ENCODE measurements at places on chromosomes 5 and 9.
A peak's percentile ranks its signal among the peaks of the same experiment; 100 is the strongest.

DNA sequence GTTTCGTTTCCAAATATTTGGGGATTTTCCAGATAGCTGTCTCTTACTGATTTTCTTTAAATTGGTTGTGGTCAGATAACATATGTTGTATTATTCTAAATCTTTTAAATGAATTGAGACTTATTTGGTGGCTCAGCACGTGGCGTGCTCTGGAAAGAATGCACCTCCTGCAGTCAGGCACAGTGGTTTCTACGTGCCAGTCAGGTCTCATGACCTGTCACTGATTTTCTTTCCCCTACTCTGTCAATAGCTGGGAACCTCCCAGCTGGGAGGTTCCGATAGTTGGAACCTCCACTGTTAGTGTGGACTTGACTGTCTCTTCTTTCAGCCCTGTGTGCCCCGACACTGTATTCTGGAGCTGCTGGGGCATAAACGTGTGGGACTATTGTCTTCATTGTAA is 27.6 kb downstream of the TRIP13 start:
- DNase-seq, result no peak

DNA sequence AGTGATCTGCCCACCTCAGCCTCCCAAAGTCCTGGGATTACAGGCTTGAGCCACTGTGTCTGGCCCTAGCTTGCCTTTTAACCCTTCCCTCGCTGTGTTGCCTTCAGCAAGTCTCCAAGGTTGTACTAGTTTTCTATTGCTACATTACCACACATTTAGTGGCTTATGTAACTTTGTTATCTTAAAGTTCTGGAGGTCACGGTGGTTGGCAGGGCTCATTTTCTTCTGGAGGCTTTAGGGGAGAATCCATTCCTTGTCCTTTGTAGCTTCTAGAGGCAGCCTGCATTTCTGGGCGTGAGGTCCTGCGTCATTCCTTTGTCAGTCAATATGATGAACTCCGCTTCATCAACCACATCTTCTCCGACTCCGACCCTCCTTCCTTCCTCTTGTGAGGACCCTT is 2.9 kb upstream of the PRRC2B start:
- DNase-seq, result no peak

DNA sequence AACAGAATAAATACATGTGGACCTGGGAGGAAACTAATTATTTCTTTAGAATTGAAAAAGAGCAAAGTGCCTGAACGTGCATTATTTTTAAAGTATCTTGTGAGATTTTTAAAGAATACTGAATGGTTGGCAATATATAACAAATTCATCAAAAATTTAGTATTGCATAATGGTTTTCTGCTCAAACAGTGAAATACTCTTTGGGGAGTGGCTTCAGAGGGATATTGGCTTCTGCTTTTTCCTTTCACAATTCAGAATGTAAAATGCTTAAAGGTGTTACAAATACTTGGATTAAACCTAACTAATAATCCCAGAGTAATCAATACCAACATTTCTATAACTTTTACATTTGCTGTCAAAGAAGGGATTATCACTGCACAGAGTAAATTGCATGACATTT is 379.3 kb upstream of the CHD1 start:
- DNase-seq, result no peak

GRCh38 chr9:21381448-21382339 is 3.5 kb downstream of the IFNA2 start:
- DNase-seq, result no peak

DNA sequence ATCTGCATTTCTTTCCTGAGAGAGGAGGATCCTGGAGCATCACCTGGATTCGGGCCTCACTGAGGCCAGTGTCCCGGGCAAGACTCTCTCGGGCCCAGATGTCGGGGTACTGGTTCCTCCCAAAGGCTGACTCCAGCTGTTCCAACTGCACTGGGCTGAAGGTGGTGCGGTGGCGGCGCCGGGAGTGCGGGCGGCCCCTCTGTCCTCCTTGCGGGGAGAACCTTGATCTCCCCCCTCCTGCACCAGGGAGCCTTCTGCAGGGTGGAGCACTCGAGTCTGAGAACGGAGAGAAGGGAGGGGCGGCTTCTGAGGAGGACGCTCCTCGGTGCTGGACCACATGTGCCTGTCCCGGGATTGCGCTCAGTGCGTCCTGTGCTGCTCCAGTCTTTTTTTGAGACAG is 2.0 kb downstream of the PROP1 start:
- no peak for DNase-seq

DNA sequence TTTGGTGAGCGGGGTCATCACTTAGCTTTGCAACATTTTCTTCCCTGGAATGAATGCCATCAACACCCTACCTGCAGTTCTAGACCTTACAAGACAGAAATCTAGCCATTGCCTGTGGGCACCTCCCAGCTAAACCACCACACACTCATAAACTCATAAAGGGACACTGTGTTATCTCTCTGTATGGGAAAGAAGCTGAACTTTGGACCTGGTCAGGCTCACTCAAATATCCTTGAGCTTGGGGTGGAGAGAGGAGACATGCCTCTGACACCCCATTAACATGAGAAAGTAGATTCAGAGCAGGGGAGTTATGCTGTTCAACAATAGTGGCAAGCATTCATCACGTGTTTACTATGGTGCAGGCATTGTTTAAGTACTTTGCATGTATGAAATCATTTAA is 205.6 kb downstream of the ZNF462 start:
- DNase-seq, result no peak

- no peak for DNase-seq
Observed at GRCh38 chr5:5788793-5789192, 366.3 kb downstream of the ICE1 start.

DNA sequence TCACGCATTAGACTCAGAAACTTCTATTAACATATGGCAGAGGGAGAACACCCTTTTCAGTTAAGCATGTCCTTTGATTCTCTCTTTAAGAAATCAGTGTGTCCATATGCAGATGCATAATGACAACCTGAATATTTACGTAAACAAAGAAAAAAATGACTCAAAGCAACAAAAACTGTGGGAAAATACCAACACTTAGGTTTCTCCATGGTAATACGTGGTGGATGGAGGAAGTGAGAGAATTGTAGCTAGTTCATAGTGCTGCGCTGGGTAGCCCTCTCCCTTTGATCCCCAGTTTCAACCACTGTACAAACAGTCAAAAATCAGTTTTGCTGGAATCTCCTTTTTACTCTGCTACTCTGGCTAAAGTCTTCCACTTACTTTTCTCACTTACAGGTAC is 2.0 kb upstream of the MAP3K1 start:
- no peak for DNase-seq

DNA sequence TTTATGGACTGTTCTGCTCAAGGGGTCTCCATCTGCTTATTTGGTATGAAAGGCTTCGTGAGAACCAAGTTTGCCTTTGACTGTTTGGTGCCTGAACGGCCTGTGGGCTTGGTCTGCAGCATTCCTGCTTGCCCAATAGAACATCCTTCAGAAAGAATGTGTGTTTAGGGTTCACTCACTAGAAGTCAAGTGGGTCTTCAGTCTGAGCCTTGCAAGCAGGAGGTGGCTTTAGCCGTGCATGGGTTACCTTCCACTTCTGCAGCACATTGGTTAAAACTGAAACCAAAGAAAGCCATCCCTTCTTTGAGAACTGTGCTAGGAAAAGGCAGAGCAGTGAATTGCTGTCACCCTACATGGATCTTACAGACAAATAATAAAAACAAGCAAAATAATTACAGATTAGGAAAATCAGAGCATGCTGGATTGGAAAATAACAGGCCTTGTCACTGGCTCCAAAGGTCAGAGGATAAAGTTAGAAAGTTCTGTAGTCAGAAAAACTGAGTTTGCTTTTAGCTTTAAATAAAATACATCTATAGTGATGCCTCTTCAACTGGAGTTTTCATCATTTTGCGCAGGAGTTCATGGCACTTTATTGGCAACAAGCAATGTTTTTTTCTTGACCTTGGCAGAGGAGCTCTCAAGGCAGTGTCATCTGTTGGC is 16.6 kb downstream of the WWC1 start:
- no peak for DNase-seq

- DNase-seq, result no peak
Observed at GRCh38 chr9:134585746-134586706, 55.6 kb upstream of the COL5A1 start.

GRCh38 chr5:36535859-36536615 is 70.4 kb upstream of the SLC1A3 start:
- no peak for DNase-seq

GRCh38 chr5:174315471-174315870 is 270.0 kb downstream of the NSG2 start:
- no peak for DNase-seq

DNA sequence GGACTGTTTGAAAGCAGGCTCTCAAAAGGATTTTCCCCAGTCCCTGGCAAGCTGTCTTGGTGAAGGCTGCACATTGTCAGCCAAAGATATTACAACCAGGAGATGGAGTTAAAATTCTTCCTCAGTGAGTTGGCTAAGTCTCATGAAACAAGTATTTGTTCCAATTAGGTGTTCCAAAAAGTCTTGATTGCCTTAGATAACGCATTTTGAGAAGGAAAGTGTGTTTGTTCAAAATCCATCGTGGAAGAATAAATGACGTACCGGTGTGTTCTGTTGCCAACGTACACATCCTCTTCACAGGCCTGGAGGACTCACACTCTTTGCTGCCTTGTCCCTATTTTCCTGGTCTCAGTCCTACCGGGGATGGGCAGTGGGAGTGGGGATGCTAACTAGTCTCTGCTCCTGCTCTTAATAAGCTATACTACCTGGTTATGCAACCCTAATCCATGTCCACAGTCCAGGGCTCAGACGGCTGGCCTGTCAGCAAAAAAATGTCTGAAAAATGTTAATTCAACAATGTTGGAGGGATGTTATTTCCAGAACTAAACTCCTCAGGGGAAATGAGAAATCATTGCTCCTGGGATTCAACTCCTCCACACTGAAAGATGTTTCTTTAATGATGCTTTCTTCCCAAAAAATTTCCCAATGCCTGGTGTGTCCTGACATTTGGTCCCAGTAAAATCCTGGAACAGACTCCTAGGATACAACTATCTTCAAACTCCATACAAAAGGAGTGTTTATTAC is 175.3 kb upstream of the KLF9 start:
- no peak for DNase-seq

DNA sequence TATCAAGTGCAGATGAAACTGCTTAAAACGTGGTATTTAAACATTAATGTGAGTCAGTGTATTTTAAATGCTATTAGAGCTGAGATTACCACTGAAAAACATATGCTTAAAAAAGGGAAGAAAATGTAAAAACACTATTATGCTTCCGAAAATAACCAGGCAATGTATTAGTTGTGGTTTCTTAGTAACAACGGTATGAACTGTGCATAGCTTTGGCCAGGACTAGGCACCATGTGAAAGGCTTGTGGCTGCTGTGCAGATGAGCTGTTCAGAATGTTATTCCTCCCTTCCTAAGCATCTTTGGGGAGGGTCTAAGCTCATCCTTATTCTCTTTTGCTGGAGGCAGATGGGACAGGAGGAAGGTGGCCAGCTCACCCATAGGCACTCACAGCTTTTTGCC is 84.9 kb downstream of the NTRK2 start:
- no peak for DNase-seq

GRCh38 chr9:129899620-129900019 is 64.4 kb downstream of the USP20 start:
- DNase-seq, result no peak

GRCh38 chr5:33843579-33843978 is 48.2 kb downstream of the ADAMTS12 start:
- DNase-seq, result no peak

GRCh38 chr9:94611638-94612068 is 18.0 kb upstream of the FBP2 start:
- DNase-seq, result no peak

DNA sequence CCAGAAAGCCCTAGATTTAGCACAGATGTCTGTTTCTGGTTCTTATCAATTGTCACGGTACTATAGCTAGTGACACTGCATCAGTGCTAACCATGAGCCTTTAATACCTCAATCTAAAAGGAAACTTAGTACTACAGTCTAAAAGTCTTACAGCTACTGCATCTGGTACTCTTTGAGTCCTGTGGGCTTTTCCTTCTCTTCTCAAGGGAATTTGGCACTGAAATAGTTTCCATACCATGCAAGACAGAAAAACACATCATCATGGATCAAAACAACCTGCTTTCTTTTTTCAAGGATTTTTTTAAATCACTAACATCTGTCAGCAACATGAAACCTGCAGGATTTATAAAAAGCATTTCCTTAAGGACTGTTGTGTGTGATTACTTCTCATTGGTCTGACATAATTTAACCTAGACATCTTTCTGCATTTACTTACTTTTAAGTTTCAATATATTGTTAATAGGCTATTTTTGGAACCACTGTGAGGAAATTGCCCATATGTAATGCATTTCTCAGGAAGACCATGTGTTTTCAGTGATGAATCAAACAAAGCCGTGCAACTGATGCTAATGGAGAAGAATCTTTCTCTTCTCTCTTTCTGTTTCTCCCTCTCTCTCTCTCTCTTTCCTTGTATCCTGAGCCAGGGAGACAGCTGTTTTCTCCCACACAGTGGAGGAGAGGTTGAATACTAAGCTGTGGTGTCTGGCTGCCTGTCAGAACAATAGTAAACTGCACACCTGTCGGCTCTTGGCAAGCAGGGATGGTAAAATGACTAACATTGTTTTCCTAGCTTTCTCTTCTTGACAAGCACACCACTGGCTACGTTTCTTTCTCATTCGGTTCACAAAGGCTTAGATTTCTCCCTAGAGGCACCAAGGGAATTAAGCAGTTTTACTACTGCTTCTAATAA is 273.4 kb downstream of the CSNK1G3 start:
- DNase-seq, result peak; percentile 20

- no peak for DNase-seq
Observed at GRCh38 chr5:129746876-129747275, 1.0 kb upstream of the MINAR2 start.

DNA sequence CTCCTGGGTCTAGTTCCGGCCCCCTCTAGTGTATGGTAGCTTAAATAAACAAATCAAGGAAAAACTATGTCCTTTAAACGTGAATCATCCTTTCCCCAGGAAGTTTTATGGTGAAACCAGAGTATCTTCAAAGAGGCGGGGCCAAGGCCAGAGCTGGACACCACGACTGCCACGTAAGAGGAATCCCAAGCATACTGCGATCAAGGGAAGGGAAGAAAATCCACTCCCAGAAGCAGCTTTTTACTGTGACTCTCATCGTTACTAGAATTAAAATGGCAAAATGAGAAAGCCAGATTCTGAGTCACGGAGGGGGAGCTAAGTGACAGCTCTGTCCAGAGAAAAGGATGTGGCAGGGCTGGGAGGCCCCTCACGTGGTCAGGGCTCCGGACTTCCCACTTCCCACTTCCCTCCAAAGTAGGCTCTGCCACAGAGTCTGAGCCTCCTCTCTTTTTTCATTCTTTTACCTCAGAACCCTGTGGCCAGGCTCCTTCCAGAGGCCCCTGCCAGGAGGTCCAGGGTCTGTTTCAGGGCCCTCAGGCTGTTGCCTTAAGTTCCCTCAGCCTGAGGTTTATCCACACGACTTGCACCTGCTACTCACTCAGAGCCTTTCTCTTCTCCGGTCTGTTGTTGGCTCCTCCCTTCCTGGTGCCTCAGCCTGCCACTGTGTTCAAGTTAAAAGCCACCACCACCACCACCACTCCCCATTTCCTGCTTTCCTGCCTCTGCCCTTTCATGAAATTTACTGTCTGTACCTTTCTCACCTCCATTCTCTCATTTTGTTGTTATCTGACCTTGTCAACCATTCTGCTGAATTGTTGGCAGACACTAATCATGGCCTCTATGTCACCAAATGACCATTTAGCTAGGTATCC is 1.4 kb upstream of the GLRX start:
- peak; percentile 61 for DNase-seq

Data from brain pericyte (primary cell).